ENCODE measurements at places on chromosomes 1 and 21.

DNA sequence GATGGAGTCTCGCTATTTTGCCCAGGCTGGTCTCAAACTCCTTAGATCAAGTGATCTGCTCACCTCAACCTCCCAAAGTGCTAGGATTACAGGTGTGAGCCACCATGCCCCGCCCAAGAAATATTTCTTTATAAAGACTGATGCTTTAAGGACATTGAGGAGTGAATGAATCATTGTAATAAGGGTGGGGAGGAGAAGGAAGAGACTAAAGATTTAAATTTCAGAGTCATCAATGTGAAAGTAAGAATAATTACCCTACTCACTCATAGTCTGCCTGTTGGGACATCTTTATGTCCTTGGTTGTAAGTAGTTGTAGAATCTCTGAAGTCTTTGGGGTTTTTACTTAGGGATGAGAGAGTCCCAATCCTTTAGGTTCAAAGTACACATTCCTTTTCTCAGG is 7.3 kb downstream of the KDM1A start:
- no peak for DNase-seq

- DNase-seq, result no peak
Measured at GRCh38 chr1:16906873-16907272, 11.1 kb downstream of the RNU1-2 start.

- DNase-seq, result no peak
Measured at GRCh38 chr1:38133304-38133703, 86.7 kb upstream of the POU3F1 start.

- DNase-seq, result no peak
Measured at GRCh38 chr1:184859381-184860105, 104.9 kb upstream of the EDEM3 start.

- no peak for DNase-seq
Measured at GRCh38 chr1:195188821-195189220, 1419.4 kb downstream of the KCNT2 start.

DNA sequence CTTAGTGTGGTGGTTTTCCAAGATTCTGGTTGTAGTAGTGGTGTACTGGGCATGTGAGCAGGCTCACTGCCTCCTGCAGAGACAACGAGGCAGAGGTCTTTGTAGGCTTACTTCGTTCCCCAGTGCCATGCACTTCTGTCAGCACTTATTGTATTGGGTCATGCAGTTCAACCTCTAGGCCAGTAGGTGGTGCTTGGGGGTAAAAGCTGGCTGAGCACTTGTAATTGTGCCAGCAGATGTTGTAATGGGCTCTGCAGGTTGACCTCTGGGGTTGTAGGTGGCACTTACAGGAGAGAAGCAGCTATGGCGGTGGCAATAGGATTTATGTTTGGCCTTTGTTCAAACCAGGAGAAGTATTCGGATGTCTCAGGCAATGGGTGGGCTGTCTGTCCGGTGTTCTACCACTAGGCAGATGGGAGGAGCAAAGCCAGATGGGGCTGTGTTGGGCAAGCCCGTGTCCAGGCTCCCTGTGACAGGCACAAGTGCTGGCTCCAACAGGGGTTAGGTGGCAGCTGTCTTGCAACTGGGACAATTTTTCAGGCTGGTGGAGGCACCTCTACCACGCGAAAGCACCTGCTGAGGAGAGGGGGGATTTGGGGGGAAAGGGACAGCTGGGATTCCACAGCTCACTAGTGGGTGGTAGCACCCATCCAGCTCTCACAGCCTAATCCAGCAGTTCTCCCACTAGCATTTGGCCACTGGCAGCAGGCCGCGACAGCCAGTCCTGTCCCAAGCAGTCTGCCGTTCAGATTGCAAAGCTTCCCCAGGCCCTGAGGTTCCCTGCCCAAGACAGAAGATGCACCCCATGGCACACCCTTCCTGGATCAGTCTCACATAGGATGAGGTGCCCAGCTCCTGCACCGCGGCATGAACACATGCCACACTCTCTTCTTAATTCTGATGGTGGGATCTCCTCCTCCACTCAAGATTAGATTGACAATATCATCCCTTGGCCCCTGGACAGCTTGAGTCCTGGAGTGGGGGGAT is 274.5 kb downstream of the CTH start:
- DNase-seq, result no peak

GRCh38 chr1:238962941-238963340 is 423.4 kb upstream of the CHRM3 start:
- DNase-seq, result no peak

- DNase-seq, result no peak
Measured at GRCh38 chr1:1144122-1144842, 28.4 kb upstream of the C1orf159 start.

DNA sequence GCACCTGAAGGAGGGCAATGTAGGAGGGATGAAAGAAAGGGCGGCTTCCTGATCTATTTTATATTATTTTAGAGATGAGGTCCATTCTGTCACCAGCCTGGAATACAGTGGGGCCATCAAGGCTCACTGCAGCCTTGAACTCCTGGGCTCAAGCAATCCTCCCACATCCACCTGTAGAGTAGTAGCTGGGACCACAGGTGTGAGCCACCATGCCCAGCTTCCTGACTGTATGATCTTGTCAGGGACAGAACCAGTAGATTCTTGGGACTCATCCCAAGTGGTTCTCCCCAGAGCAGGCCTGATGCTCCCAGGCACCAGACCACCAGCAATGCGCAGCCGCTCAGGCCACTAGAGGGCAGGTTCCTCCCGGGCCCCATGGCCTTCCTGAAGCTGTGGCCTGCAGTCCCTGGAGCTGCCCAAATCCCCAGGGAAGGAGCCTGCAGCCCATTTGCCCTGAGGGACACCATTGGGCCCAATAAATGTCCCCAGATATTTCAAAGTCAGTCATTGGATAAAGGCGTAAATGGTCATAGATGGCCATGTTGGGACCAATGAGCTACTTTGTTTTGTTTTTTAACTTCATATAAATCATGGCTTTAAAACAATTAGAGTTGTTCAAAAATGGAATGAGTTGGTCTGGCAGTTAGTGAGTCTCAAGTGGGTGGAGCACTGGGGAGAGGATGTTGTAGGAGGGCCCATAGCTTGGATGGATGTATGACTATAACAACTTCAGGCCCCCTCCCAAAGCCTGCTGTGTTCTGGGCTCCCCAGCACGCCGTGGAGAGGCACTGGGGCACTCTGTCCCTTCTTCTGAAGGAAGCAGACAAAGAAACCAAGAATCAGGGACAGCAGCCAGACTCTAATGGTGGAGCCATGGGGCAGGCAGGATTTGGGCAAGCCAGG is 44.7 kb upstream of the GOLT1A start:
- DNase-seq, result peak; percentile 84

- DNase-seq, result no peak
Measured at GRCh38 chr1:116945421-116945820, 35.7 kb downstream of the PTGFRN start.

DNA sequence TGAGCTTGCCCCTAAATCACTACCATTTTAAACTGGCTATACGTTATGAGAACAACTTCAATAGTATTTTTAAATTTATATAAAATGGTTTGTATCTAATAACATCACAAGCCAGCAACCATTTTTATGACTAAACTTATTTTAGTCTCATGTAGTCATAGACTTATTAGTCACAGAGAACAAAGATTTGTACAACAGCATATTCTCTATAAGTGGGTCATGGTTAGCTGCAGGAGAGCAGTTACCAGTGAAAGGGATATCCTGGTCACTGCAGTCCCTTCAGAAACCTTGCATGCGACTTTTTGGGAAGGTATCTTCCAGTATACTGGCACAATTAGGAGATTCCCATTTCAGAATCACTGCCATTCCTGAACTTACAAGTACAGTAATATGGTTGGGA is 90.0 kb downstream of the HFM1 start:
- no peak for DNase-seq

- DNase-seq, result no peak
Measured at GRCh38 chr1:99738858-99739465, 27.5 kb downstream of the FRRS1 start.

DNA sequence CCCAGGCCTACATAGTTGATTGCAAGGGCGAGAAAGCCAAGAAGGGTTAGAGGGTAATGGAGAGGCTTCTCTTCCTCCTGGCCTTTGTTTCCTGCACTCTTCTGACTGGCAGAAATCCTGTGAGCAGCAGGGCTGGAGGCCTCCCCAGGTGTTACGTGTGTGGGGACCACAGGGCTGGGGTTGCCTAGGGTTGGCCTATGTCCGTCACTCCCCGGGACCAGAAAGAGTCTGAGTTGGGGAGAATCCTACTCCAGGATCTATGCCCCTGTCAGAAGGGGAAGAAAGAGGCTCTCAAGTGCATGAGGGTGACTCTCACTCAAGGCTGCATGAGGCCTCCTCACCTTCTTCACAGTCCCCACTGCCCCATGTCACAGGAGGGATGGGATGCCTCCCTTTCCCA is 38.5 kb downstream of the IGFN1 start:
- DNase-seq, result no peak

DNA sequence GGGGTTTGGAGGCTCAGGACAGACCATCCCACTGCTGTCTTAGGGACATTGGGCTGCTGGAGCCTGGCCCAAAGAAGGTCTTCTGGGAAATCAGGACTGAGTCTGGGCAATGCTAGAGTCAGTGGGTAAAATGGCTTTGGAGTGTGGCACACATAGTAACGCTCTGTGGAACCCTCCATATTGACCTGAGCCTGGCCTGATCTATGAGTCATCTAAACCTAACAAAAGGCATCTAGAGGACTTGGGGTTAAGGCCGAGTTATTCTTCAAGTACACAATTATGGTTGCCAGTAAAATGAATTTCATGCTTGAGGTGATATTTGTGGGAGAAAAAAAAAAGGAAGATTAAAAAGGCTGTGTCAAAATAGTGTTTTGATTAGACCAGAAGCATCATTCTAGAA is 77.7 kb downstream of the ST6GALNAC5 start:
- DNase-seq, result no peak

DNA sequence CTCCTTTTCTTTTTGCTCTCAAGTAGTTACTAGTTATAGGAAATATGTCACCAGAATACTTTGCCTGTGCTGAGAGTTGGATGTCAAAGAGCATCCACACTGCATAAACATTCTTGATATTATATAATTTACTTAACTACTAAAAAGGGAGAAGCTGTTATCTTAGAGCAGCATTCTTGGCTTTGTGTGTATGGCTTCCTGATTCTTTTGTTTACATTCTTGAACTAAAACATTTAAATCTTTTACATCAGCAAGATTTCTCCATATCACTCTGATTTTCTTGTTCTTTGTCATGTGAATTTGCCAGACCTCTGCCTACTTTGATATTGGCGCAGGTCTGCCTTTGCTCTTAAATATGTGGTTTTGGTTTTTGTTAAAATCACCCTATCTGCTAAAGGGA is 48.8 kb downstream of the SUCO start:
- no peak for DNase-seq

GRCh38 chr1:35748326-35748725 is 21.5 kb downstream of the CLSPN start:
- DNase-seq, result no peak

- peak; percentile 83 for DNase-seq
Measured at GRCh38 chr1:52141513-52142219, at the start of gene ZFYVE9. TSS of gene ZFYVE9 (plus strand) at chr1:52142089. CDS start at chr1:52233207, 91,118 bp downstream.
